Activated T-helper 2 cell treated with anti-CD3 and anti-CD28 coated beads, Interferon-gamma antibody, Interleukin-2, Interleukin-4, amounts not matched to agents 10 μg/mL and 5 μg/mL and 100 μg/mL, durations not matched to agents 14 hours and 24 hours and 36 hours (primary cell): ENCODE measurements at places on chromosomes 3 and 15.

- DNase-seq: no peak
Observed at GRCh38 chr3:146280864-146281263, 30.0 kb upstream of the PLSCR4 start.

DNA sequence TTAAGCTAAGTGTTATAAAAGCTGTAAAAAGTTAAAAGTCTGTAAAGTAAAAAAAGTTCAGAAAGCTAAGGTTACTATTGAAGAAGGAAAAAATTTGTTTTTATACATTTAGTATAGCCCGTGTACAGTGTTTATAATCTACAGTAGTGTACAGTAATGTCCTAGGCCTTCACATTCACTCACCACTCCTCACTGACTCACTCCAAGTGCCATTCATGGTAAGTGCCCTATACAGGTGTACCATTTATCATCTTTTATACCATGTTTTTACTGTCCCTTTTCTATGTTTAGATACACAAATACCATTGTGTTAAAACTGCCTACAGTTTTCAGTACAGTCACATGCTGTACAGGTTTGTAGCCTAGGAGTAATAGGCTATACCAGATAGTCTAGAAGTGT lies 8.8 kb downstream of the CCDC71 start:
- DNase-seq: no peak

GRCh38 chr3:177527182-177527581 lies 329.9 kb upstream of the TBL1XR1 start:
- DNase-seq: no peak

DNA sequence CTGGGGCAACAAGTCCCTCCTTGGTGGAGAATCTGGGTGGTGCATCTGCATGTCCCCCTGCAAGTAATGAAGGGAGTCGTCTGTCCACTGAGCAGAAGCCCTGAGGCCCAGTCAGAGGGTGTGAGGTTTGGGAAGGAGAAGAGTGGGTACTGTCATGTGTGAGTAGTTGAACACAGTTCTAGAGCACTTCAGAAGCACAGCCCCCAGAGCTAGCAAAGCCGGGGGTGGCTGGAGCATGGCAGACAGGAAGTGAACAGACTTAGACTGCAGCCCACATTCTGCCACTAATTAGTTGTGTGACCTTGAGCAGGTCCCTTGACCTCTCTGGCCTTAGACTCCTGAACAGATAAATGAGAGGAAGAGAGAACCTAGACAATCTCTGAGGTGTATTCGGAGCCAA lies 207.6 kb downstream of the UACA start:
- no peak for DNase-seq

GRCh38 chr3:195705081-195705991 lies 15.4 kb upstream of the MUC20 start:
- DNase-seq: no peak

GRCh38 chr3:110494728-110495127 lies 576.9 kb upstream of the NECTIN3 start:
- no peak for DNase-seq

GRCh38 chr3:30473374-30474051 lies 132.9 kb upstream of the TGFBR2 start:
- no peak for DNase-seq

DNA sequence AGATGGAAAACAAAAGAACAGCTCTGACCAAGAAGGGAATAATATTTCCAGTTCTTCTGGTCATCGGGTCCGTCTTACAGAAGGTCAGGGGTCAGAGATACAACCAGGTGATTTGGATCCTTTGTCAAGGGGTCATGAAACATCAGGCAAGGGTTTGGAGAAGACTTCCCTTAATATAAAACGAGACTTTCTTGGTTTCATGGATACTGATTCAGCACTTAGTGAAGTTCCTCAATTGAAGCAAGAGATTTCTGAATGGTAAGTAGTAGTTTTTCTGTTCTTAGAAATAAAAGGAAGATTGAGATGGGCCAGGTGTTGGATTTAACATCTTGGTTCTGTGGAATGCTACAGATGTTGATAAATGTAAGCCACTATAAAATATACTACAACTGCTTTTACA lies 9.5 kb downstream of the MGA start:
- no peak for DNase-seq

- DNase-seq: no peak
Observed at GRCh38 chr3:194472290-194472920, 14.4 kb downstream of the ATP13A3 start.

DNA sequence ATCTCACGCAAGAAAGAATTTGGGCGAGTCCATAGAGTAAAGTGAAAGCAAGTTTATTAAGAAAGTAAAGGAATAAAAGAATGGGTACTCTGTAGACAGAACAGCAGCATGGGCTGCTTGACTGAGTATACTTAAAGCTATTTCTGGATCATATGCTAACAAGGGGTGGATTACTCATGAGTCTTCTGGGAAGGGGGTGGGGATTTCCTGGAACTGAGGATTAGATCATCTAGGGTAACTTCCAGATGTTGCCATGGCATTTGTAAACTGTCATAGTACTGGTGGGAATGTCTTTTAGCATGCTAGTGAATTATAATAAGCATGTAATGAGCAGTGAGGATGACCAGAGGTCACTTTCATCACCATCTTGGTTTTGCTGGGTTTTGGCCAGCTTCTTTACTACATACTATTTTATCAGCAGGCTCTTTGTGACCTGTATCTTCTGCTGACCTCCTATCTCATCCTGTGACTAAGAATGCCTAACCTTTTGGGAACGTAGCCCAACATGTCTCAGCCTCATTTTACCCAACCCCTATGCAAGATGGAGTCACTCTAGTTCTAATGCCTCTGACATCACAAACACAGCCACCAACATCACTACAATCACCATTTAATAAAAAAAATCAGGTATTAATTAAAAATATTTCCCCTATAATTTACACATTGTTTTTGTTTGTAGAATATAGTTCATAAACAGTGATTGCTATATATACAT lies 890.7 kb upstream of the EPHA6 start:
- DNase-seq: no peak

DNA sequence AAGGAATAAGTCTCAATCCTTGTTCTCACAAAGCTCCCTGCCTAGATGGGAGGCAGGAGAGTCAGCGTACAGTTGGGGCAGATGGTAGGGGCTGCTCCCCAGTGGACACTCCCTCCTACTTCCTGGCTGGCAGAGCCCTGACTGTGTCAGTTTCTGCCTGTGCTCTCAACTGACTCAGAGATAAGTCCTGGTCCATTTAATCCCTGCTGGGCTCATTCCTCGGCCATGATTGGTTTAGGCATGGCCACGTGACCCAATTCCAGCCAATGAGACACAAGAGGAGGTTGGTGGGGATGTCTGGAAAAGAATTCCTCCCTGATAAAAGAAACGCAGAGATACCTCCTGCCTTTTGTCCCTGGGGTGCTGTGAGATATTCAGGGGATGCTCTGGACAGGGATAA lies 118.1 kb upstream of the SLC6A11 start:
- DNase-seq: no peak

GRCh38 chr15:70165716-70166284 lies 68.1 kb upstream of the TLE3 start:
- no peak for DNase-seq

- no peak for DNase-seq
Observed at GRCh38 chr3:154728285-154728684, 298.3 kb upstream of the GPR149 start.

- no peak for DNase-seq
Observed at GRCh38 chr3:62898530-62899496, 23.6 kb upstream of the CADPS start.

DNA sequence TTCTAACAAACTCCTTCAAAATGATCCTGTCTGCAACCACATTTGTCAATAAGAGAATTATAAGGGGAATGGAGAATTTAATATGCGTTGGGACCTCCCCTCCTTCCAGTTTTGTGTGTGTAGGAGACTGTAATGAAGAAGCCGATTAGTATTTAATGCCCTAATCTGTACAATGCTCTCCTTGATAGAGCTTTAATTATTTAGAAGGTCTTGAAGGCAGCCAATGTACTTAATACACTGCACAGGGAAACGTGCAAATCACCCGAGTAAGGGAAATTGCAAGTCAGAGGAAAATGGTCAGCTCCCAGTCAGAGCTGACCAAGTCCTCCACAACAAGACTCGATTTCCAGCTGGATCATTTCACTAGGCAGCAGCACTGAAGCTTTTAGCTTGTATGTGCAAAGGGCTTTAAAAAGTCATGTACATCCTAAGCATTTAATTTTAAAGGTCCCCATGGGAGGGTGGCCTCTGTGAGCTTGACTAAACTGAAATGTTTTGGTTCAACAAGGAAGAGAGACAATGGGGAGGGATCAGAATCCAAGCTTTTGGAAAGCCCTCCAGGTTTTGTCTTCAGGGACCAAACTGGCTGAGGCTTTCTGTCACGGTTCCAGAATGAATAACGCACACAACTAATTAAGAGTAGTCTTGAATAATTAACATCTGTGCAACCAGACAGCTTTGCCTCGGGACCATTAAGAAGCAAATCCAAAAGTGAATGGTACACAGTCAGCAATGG lies 159.8 kb upstream of the MITF start:
- DNase-seq: no peak

GRCh38 chr3:136251511-136251910 lies 1.4 kb downstream of the PCCB start:
- DNase-seq: no peak
